ENCODE measurements at places on chromosomes 4 and X.

- peak; percentile 9 for DNase-seq
Measured at GRCh38 chr4:10157478-10158332, 41.1 kb upstream of the WDR1 start.

GRCh38 chrX:114650351-114650750 is 66.5 kb downstream of the HTR2C start:
- DNase-seq, result no peak

DNA sequence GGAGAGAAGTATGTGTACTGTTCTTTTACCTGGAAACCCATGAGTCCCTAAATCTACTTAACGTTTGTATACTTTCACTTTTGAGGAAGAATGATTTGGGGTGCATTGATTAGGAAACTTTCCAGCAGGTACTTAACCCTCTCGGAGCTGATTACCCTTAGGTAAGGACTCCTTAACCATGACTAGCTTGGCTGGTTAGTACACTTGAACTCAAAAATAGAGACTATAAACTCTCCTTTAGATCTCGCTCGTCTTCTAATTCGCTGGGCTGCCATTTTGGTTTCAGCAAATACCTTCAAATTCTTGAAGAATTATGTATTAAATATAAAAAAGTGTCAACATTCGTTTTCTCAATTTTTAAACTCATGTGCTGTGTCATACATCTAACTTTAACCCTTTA is 2.0 kb downstream of the USP9X start:
- no peak for DNase-seq

DNA sequence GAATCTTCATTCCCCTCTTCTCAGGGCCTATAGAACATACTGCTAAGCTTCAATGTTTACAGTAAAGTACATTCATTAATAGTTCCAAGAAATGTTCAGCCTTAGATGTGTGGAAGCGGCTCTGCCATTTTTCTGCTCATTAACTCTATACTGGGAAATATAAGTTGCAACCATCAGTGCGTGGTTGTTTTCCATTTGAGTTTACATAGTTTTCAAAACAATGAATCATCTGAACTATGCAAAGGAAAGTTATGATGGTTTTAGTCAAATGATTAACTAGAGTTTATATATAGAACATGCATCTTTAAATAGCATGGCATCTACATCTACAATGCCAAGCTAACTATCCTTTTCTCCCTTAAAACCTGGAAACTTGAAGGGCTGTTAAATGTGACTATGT is 29.6 kb downstream of the LEF1 start:
- no peak for DNase-seq

GRCh38 chr4:14338585-14339265 is 663.6 kb upstream of the CPEB2 start:
- DNase-seq, result no peak

DNA sequence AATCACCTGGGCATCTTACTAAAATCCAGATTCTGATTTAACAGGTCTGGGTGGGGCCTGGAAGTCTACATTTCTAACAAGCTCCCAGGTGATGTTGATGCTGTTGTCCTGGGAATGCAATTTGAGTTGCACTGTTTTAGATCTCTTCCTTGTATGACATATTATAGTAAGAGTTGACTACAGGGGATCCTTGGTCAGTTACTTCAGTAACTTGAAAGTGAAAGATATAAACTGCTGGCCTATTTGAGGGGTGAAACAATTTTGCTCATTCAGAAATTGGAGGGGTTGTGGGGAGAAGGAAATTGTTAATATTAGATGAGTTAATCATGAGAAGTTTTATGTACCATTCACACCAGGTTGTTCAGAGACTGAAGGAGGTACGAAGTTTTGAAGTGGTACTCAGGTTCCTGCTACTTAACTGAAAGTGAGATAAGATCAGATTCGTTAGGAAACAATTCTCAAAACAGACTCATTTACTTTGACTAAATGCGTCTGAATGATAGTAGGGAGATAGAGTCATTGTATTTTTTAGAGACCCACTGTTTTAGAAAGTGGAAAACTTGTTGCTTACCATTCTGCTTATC is 12.5 kb downstream of the SH2D1A start:
- no peak for DNase-seq

DNA sequence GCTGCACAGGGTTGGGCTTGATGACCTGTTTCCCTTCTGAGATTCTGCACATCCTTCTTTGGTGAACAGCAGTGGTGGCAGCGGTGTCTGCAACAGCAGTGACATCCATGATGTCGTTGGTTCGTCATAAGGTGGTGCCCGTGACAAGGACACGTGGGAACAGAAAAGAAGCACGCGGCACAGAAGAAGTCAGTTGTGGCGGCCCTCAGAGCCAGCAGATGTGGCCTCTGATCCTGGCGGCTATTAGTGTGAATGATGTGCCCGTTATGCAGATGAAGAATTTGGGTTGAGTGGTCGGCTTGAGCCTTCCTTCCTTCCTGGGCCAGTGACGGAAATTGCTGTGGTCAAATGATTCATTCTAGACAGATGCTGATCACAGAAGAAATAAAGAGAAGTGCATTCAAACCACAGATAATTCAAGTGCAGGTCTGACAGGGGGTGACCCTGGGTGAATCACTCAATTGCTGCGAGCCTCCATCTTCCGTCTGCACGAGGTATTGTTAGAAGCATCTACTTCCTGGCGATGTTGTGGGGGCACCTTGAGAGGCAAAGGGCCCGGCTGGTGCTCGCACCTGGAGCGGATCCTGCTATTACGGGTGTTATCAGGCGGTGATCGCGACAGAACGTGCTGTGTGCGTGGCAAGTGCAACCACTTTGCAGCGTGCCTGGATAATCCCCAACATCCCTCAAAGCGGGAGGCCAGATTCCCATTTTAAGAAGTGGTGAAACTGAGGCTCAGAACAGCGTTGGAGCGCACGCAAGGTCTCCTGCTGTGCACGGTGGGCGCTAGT is 215.2 kb upstream of the PSAPL1 start:
- DNase-seq, result no peak

GRCh38 chrX:108019382-108019875 is 25.4 kb upstream of the VSIG1 start:
- DNase-seq, result no peak

GRCh38 chr4:41977709-41978108 is 3.8 kb upstream of the DCAF4L1 start:
- no peak for DNase-seq

DNA sequence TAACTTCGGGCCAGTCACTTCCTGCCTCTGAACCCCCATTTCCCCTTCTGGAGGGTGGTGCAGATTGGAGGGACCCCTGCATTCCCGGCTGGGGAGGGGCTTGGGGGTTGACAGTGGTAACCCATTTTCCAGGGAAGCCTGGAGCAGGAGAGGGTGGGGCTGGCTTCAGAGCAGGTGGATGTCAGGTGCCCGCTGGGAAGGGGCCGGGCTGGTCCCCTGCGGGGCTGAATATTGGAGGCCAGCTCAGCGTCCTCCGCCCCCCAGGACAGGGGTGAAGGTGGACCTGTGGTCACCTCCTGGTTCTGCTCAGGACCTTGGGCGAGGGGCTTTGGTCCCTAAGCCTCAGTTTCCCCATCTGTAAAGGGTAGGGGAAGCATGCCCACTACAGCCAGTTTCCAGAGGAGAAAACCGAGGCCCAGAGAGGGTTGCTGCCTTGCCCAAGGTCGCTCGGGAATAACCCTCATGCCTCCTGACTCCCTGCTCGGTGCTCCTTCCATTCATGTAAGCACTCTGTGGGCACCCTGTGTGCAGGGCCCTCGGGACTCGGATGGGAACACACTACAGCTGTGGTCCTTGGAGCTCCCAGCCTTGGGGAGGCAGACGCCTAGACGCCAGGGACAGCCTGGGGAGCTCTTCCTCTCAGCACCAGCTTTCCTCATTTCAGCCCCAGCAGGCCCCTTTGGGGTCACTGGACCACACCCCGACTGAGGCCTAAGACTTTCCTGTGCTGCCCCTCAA is 683 bp downstream of the MAN2B2 start:
- DNase-seq, result no peak

DNA sequence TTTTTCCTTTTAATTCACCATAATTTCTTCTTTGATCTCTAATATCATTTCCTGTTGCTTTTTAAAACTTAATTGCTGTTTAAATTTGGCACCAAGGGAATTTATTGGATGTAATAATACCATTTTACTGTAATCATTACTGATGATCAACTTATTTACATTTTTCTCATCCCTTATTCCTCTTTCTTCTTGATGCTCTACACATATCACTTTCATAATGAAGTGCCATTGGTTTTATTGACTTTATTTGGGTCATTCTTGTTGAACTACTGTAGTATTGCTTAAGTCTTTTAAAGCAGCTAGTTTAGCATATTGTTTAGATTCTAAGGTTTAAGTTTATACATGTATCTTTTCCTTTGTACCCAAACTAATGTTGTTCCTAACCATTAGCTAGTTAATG is 130.7 kb downstream of the SLC4A4 start:
- DNase-seq, result no peak

- no peak for DNase-seq
Measured at GRCh38 chrX:142978130-142978684, 47.5 kb upstream of the SPANXN4 start.

DNA sequence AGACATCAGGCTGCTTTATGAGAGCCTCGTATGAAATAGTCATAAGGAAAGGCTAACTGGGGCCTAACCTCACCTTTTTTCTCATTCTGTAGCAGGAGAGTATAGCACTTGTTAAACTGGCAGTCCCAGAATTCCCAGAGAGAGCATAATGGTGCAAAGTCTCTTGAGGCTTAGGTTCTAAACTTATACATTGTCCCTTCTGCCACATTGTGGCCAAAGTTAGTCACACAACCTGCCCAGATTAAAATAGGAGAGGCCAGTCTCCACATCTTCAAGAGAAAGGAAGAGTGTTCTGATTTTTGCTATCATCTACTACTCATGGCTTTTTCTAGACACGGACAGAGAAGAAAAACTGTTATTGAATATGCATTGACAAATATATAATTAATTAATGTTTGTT is 1588.9 kb upstream of the PCDH7 start:
- DNase-seq, result no peak

DNA sequence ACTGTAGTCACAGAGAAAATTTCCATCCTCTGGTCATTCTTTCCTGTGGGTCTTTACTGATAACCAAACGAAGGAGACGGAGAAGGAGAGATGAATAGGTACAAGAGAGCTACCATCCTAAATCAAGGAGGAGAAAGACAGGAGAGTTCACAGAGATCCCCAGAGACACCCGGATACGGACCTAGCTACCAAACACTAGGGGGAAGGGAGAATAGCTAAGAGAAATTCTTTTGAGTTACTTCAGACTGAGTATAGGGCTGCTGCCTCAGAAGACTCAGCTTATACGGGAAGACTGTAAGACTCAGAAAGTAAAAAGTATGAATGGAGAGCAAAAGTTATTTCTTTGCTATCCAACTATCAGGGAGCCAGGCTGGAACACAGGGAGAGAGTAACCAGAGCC is 572.1 kb downstream of the C4orf33 start:
- no peak for DNase-seq

- DNase-seq, result no peak
Measured at GRCh38 chr4:78477276-78477675, 74.3 kb upstream of the ANXA3 start.

GRCh38 chrX:153670748-153671588 is 2.6 kb downstream of the PNCK start:
- DNase-seq, result no peak

DNA sequence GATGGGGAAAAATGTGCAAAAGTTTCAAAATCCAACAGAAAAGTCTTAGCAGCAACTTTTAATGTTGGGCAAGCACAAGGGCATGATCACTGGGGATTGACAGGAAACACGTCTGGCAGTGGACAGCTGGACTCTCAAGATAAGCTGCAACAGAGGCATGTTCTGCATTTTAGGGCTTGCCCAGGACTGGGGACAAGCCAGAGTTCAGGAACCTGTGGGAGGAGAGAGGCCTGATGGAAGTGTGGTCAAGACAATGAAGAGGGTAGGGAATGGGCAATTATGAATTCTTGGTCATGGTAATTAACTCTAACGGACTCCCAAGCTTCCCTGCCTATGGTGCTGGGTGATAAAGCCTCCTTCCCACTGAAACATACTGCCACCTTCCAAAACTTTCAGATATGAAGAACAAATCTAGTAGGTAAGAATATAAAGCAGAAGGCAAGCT is 48.4 kb downstream of the ANXA3 start:
- DNase-seq, result no peak

DNA sequence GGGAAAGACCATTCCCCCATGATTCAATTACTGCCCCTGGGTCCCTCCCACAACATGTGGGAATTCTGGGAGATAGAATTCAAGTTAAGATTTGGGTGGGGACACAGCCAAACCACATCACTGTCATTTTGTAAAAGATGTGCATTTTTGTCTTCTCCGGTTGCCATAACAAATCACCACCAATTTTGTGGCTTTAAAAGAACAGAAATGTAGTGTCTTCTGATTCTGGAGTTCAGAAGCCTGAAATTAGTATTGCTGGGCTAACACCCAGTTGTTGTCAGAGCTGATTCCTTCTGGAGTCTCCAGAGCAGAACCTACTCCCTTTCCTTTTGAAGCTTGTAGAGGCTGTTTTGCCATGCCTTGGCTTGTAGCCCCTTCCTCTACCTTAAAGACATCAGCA is 54.1 kb upstream of the DHRSX start:
- DNase-seq, result no peak

DNA sequence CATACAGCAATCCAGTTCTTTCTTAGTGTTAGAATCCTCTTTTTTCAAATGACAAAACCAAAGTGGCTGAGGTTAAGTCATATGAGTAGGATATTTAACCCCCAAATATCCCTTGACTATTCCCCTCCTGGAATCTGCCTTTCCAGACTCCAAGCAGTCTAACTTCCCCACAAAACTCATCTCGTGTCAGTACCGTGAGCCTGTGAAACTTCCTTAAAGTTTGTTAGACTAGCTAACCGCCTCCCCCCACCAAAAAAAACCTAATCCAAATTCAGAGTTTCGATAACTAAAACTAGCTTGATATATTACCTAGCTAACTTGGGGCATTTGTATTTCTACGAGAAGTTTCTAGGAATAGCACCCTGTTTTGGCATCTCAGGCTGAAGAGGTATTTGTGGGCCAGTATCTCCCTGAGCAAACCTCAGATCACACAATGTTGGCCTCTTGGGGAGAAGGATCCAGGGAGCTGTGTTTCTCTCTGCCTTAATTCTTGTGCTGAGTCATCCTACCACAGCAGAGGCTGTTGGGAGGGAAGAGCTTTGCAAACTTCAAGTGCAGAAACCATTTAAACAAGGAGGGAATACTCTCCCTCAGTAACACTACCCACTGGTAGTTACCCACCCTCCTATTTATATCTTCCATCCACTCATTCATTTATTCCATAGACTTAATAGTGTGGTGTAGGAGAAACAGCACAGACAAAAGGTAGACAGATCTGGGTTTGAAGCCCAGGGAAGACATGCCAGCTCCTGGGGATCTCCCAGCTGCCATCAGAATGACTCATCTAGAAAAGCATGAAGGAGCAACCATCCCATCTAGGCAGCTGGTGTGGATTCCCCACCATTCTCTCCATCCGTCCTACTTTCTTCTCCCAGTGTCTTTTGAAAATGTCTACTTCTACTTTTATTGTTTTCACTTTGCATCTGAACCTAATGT is 39.3 kb upstream of the TXK start:
- no peak for DNase-seq

All from stimulated activated CD4-positive, alpha-beta T cell treated with anti-CD3 and anti-CD28 coated beads, TNF-alpha, amount 100 ng/mL, for 4 hours (primary cell).